Natural killer cell treated with Interleukin-12 subunit alpha and Interleukin-12 subunit beta and Interleukin-15 and Interleukin-18, amount 100 ng/mL, for 72 hours (primary cell): ENCODE measurements at places on chromosomes 12 and 14. TPM values are rescaled to one million over a fixed set of nuclear protein-coding genes. Genes with fewer than 3 reads are reported as not detected.

The LYZ gene
- not detected for total RNA-seq

DNA sequence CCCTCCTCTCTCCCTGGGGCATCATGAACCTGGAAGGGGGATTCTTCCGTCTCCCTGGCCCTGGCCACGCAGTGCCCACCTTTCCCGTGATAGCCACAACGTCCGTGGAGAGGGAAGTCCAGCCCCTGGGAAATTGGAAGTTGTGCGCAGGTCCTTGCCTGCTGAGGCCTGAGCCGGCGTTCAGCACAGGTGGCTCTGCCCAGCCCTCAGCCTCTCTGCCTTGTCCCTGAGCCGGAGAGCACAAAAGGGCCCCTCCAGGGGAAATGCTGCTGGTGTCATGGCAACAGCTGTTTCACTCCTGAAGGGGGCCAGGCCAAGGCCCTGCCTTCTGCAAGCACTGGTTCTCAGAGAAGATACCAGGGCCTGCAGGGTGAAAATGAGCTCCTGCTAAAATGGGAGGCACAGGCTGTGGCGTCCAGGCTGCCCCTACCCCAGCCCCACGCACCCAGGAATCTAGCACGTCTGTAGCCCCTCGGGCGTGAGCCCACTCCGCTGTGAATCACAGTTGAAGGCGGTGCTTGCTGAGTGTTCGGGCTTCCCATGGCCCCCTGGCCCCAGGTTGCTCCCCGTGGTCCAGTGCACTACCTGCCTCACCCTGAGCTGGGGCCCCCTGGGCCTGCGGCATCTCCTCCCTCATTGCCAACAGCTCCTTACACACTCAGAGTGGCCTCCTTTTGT is 149.4 kb downstream of the ADGRD1 start:
- DNase-seq, result no peak
- H3K36me3 ChIP-seq, result no peaks in the 10 kb centered on the region
- no peak overlapping the region for H3K4me3 ChIP-seq
- H3K27ac ChIP-seq, result no peak overlapping the region
- no peaks in the 10 kb centered on the region for H3K27me3 ChIP-seq

The NOS1 gene
- total RNA-seq, result not detected

- DNase-seq, result no peak
- H3K27me3 ChIP-seq, result peaks cover 19% of the 10 kb centered on the region
- H3K4me3 ChIP-seq, result no peak overlapping the region
- no peaks in the 10 kb centered on the region for H3K36me3 ChIP-seq
- no peak overlapping the region for H3K27ac ChIP-seq
- H3K4me1 ChIP-seq, result no peaks in the 10 kb centered on the region
Observed at GRCh38 chr12:118528625-118529024, 152.3 kb downstream of the SUDS3 start.

DNA sequence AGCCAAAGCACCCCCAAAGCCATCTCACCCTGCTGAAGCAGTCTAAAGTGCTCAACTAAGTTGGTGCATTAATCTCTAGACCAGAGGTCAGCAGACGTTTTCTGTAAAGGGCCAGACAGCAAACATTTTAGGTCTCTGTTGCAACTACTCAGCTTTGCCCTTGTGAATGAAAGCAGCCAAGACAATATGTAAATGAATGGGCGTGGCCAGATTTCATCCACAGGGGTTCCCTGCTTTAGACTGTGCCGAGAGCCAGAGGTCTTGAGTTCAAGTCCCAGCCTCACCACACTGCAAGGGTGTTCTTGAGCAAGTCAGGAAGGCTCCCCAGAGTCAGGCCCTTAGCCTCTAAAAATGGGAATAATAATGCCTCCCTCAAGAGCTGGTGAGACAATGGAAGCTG is 166.2 kb downstream of the CHST11 start:
- H3K4me3 ChIP-seq, result no peak overlapping the region
- no peaks in the 10 kb centered on the region for H3K27me3 ChIP-seq
- peak overlapping the region; percentile 69 for H3K27ac ChIP-seq
- DNase-seq, result peak; percentile 5

The FLRT2 gene
- 1.5 TPM for total RNA-seq

The CPNE6 gene
- total RNA-seq, result not detected

- no peaks in the 10 kb centered on the region for H3K36me3 ChIP-seq
- no peak overlapping the region for H3K4me3 ChIP-seq
- H3K4me1 ChIP-seq, result no peaks in the 10 kb centered on the region
- no peaks in the 10 kb centered on the region for H3K27me3 ChIP-seq
- no peak for DNase-seq
Observed at GRCh38 chr14:83096092-83096491, 1562.4 kb upstream of the SEL1L start.

DNA sequence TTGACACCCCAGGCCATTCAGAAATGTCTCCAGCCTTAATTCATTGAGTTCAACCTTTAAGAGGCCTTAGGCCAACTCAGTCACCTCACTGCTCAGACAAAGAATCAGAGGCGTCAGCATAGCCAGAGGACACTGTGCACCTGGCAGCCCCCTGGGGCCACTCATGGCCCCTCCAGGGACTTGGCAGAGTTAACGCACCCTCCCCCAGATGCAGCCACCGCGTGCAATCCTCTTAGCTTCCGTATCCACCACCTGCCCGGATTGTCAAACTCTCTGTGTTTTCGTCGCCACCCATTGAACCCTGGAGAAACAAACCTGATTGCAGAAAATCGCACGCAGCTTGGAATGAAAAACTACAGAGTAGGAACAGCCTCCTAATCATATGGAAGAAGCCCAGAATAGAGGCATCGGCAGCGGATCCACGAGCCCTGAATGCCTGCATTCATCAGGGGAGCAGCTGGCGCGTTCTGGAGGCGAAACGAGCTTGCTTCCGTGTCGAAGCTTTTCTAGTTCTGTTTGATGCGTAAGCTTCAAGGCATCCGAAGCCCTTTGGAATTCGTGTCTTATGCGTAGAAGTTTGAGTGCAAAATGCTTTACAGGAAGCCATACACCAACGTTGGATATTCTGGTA is 22.4 kb downstream of the BRI3BP start:
- DNase-seq, result no peak
- H3K4me1 ChIP-seq, result no peaks in the 10 kb centered on the region
- H3K27ac ChIP-seq, result no peak overlapping the region
- no peaks in the 10 kb centered on the region for H3K27me3 ChIP-seq
- no peak overlapping the region for H3K4me3 ChIP-seq

GRCh38 chr12:120571299-120571698 is 9.9 kb downstream of the POP5 start:
- H3K4me1 ChIP-seq, result no peaks in the 10 kb centered on the region
- no peak overlapping the region for H3K27ac ChIP-seq
- peaks cover 37% of the 10 kb centered on the region for H3K36me3 ChIP-seq
- DNase-seq, result no peak

The RD3L gene
- total RNA-seq, result not detected
